ENCODE measurements at places on chromosomes 16 and 17.

DNA sequence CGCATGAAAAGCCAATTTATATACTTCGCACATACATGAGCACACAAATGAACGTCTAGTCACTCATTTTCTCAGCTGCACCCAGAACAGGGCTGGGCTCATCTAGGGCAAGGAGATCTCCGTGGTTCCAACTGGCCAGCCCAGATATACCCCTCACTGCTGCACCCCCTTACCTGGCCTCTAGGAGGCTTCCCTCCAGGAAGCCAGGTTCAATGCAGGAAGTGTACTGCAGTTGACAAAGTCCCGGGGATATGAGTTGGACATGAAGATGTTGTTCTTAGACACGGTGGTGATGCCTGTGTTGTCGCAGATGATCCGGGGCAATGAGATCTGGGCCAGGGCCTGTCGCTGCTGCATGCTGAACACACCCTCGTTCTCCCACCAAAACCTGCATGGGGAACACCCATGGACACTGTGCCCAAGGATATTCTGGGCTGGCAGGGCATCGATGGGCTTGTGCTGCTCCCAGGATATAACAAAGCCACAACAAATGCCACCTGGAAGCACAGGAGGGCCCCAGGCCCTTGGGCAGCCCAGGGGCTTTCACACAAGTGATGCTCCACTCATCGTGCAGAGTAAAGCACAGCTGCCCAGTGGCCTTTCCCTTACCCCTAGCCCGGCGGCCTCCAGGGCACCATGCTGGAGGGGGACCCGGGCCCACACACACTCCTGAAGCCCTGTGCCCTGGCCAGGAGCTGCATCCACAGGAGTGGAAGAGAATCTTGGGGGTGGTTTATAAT is 10.1 kb downstream of the MPO start:
- no peak for DNase-seq

- DNase-seq = no peak
Measured at GRCh38 chr17:45296003-45296832, 20.6 kb downstream of the MAP3K14 start.

DNA sequence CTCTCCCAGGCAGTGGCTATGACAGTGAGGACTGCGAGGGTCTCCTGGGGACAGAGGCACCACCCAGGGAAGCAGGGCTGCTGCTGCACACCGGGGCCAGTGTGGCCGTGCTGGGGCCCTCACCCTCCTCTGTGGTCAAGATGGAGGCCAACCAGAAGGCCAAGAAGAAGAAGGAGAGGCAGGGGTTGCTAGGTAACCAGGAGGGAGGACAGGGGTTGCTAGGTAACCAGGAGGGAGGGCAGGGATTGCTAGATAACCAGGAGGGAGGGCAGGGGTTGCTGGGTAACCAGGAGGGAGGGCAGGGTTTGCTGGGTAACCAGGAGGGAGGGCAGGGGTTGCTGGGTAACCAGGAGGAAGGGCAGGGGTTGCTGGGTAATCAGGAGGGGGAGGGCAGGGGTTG is 55.2 kb downstream of the ACTG1 start:
- no peak for DNase-seq

DNA sequence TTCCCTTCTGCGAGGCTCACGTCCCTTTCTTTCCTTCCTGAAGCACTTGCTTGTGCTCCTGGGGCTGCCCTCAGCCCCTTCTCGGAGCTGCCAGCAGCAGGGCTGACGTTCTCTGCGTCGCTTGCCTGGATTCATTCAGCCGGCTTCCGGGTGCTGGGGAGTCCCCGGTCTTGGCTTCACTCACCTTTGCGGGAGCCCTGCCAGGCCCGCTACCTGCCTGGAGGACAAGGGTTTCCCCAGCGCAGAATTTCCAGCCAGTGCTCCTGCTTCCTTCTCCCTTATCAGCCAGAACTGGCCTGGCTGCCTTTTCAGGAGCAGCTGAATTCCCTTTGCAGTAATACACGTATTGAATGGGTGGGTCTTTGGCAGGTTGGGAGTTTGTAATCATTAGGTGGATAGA is 22.1 kb upstream of the IL17C start:
- DNase-seq = no peak

DNA sequence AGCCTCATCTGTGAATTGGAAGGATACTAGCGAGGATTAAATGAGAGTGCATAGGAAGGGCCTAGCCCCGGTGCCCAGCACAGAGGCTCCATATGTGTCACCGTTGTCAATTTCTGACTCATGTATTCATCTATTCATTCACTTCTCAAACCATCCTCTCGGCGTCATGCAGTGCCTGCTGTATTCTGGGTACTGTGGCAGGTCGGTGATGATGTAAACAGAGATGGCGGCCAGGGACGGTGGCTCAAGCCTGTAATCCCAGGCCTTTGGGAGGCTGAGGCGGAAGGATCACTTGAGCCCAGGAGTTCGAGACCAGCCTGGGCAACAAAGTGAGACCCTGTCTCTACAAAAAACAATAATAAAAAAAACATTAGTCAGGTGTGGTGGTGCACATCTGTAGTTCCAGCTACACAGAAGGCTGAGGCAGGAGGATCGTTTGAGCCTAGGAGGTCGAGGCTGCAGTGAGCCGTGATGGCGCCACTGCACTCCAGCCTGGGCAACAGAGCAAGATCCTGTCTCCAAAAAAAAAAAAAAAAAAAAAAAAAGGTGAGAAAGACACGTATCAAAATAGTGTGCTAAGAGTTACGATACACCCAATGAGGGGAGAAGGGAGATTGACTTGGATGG is 4.3 kb upstream of the PPP1R1B start:
- DNase-seq = peak; percentile 83

DNA sequence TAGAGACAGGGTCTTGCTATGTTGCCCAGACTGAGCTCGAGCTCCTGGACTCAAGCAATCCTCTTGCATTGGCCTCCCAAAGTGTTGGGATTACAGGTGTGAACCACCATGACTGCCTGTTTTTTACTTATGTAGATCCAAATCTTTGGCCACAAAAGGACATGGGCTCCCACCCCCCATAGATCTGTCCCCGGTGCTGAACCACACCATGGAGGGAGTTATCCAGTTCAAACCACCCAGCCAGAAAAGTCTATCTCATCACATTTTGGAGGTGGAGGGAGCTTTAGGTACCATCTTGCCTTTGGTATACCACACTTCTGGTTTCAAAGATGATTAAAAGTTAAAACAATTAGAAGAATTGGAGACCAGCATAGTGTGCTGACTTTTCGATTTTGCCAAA is 26.2 kb downstream of the SHISA9 start:
- no peak for DNase-seq

- DNase-seq = no peak
Measured at GRCh38 chr17:67050066-67050465, 5.7 kb downstream of the CACNG1 start.

DNA sequence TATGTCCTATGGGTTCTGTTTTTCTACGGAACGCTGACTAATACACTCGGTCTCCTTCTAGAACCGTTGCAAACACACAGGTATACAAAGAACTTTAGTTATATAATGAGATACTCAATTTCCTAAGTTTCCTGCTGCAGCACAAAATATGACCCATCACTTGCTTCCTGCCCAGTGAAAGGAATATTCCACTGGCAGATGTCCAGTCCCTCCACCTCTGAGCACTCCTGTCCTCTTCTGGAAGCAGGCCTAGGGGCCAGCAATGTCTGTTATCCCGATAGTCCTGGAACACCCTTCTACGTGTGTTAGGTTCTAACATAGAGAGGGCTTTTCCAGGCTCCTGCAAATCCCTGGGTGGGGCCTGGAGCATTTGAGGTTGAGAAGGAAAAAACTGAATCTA is 32.7 kb downstream of the ADAMTS18 start:
- DNase-seq = no peak

- peak; percentile 62 for DNase-seq
Measured at GRCh38 chr16:4415538-4416199, 727 bp downstream of the CORO7 start.

DNA sequence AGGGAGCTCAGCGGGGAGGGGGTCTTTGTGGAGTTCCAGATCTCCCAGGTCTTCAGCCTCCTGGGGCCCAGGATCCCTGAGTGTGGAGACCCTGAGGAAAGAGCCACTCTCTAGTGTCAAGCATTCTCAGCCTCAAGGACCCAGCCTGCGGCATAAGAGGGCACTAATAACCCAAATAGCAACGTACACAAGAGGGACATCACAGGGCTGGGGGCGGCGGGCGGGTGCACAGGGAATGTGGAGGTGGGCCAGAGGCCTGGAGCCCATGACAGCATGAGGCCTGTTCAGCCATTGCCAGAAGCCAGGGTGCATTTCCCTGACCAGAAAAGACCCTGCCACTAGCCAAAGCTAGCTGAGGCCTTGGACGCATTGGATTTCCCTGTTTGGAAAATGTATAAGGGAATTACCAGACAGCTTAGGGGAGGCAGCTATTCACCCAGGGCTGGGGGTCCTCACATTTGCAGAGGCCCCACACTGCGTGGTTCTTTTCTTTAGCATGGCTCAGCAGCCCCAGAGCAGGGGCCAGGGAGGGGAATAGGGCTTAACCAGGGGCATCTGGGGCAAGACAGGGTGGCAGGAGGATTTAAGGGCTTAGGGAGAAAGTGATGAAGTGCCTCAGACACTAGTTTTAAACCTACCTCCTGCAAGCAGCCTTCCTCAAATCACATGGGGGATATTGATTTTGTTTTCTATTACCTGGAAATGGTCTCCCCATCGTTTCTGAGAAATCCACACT is 13.5 kb upstream of the ALOX15B start:
- no peak for DNase-seq

DNA sequence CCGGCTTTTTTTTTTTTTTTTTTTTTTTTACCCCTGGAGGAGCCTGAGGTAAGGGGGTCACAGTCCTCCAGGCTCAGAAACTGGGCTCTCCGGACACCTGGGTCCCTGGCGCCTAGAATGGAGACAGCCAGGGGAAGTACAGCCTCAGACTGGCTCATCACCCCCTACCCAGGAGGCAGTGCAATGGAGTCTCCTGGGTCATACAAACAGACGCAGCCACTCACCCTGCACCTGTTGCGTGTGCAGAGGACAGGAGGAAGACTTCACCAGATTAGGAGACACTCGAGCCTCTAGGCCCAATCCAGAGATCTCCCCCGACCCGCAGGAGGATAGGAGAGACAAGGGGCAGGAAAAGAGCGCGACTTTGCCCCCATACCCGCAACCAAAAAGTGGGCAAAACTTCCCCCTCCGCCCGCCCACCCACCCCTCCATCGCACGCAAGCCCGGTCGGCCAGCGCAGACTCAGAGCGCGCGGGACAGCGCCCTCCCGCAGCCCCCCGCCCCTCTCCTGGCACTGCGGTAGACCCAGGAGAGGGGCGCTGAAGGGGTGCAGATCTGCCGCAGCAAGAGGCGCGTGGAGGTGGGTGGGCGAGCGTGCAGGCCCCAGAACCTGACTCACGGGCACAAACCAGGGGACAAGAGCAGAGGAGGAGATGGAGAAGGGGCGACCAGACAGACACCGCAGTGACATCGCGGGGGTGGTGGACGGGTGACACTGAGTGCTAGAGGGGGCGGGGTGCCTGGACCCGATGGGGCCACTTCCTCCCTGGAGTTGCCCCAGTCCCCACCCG is 900 bp downstream of the HAP1 start:
- DNase-seq = no peak

- DNase-seq = no peak
Measured at GRCh38 chr17:19876529-19877161, 8.9 kb upstream of the ULK2 start.

DNA sequence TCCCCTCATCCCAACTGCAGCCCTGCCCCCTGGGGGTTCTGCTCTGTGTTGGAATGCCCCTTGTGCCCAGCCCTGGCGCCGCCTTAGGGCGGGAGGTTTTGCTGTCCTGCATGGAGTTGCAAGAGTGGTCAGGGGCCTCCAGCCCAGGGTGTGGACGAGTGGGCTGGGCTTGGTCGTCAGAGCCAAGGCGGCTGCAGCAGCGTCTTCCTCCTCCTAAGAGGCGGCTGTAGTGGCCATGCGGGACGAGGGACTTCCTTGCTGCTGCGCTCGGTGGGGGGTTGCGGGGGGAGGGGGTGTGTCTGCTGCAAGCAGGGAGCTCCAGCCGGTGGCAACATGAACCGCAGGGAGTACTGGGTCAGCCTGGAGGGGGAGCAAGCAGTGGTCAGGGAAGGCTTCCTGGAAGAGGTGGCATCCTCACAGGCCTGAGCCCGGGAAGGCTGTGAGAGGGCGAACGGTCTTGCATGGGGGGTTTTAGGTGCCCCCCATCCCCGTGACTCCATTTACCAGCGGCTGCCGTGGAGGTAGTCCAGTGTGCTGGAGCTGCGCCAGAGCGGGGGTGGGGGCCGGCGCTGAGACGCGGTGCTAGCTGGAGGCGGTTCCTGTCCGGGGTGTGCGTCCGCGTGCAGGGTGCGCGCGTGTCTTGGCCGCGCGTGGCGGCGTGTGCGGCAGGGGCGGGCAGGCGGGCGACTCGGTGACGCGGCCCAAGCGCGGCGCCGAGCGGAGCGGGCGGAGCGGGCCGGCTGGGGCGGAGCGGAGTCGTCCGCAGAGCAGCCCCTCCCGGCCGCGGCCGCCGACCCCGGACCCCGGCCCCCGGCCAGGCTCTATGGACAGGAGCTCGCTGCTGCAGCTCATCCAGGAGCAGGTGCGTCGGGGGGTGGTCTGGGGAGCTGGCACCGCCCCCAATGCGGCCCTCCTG is at the start of gene RHBDL1:
Gene RHBDL1 (plus strand): TSS at position 704 of the 916 bp plus-strand sequence. CDS start 120 bp downstream, at position 824.
- no peak for DNase-seq

GRCh38 chr16:80002261-80002660 is 401.7 kb upstream of the MAF start:
- DNase-seq = no peak

DNA sequence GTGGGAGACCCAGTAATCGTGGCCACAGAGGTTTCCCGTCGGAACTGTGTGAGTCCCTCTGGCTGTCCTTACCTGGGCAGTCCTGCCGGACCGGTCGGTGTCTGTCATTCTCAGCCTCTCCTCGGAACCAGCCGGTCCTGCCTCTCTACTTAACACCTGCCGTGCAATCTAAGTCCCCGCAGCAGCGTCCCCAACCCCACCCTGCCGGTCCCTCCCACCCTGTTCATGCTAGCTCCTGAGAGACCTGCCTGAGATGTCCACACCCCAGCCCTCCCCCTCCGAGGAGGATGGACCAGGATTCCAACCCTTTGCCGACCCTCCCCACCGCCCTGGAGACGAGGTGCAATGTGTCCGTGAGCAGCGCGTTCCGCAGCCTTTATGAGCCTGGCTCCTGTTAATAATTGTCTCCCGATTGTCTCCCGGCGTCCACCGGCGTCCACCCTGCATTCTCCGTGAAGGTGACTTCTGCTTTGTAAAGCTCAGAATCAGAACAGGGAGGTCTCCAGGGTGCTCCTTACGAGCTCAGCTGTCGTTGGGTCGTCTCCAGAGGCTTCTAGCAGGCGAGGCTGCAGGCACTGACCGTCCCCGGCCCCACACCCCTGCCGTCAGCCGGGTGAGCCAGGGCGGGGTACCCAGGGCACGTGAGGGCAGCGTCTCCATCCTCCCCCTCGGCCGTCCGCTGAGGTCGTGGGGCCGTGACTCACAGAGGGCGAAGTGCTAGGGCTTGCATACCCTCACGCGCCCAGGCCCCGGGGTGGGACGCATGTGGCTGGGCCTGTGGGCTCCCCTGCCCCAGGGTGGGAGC is 10.1 kb downstream of the METRNL start:
- DNase-seq = no peak

DNA sequence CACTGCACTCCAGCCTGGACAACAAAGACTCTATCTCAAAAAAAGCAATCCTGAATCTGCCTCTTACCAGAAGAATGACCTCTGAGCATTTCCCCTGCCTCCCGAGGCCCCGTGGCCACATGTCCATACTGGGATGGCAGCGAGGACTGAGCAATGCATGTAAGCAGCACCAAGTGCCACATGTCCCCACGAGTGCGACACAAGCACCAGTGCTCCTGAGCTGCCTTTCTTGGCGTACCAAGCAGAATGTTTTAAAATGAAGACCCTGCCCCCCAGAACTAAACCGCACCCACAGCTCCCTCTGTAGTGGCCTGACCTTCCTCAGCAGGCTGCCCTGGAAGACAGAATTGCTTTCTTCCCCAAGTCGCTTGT is 373.3 kb downstream of the SLC39A11 start:
- no peak for DNase-seq

- DNase-seq = no peak
Measured at GRCh38 chr16:58938811-58939210, 204.7 kb upstream of the GOT2 start.
